ENCODE measurements at places on chromosomes 3 and 15. TPM values are rescaled to one million over a fixed set of nuclear protein-coding genes. Genes with fewer than 3 reads are reported as not detected.

ZNF80 gene
- total RNA-seq, result 1.6 TPM

FSIP1 gene
- 0.51 TPM for total RNA-seq

SNUPN gene
- 30.4 TPM for total RNA-seq

LMOD3 gene
- total RNA-seq, result not detected

SAMMSON gene
- total RNA-seq, result not detected

GALNT15 gene
- not detected for total RNA-seq

DAZL gene
- total RNA-seq, result 0.08 TPM

C3orf70 gene
- not detected for total RNA-seq

PRR20G gene
- total RNA-seq, result not detected

BMF gene
- 8.4 TPM for total RNA-seq

DNAH12 gene
- total RNA-seq, result not detected

FILIP1L gene
- total RNA-seq, result 0.23 TPM

CHAC1 gene
- 25.2 TPM for total RNA-seq

CFAP100 gene
- not detected for total RNA-seq
